ENCODE measurements at places on chromosomes 3 and 15. TPM values are rescaled to one million over a fixed set of nuclear protein-coding genes. Genes with fewer than 3 reads are reported as not detected.

- H3K27me3 ChIP-seq = no peaks in the 10 kb centered on the region
- no peaks in the 10 kb centered on the region for H3K36me3 ChIP-seq
- H3K4me1 ChIP-seq = no peaks in the 10 kb centered on the region
- peak overlapping the region; percentile 40 for H3K27ac ChIP-seq
- DNase-seq = no peak
These were observed 889.8 kb upstream of the NR2F2 start for GRCh38 chr15:95440712-95441111.

DNA sequence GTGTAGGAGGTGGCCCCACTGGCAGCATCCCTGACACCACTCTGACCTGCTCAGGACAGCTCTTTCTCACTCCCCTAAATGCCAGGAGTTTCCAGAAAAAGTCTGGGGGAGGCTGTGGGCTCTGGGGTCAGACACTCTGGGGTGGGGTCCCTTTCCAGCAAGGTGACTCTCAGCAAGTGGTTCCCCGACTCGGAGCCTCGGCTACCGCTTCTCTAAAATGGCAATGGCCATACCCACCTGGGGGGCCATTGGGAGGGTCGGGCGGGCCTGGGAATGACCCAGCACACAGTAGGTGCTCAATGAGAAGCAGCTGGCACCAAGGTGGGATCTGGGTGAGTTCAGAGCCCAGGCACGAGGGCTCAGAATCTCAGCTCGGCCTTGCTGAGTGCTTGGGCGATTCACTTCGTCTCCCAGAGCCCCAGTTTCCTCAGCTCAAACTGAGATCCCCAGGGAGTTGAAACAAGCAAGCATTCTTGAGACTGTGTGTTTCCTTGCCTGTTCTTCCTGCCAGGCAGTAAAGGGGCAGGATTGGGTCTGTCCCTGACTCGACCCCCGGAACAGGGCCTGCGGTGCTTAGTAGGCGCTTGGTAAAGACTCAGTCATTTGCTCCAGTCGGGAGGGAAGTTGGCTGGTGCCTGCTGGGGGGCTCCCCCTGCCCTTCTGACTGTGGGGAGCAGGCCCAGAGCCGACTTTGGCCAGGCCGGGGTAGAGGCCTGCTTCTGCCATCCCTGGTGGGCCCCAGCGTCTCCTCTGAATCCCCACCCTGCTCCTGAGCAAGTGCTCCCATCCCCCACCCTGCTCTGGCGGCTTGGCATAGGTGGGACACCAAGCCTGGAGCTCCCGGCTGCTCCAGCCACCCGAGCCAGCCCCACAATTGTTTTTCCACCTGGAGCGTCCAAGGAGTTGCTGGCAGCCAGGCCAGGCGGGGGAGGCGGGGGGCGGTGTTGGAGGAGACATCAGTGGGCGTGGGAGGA is 32.9 kb upstream of the FBLN2 start:
- peak overlapping the region; percentile 18 for H3K27ac ChIP-seq
- no peak for DNase-seq
- no peaks in the 10 kb centered on the region for H3K36me3 ChIP-seq
- no peak overlapping the region for H3K4me3 ChIP-seq

- peaks cover 49% of the 10 kb centered on the region for H3K4me1 ChIP-seq
- no peaks in the 10 kb centered on the region for H3K36me3 ChIP-seq
- peak overlapping the region; percentile 56 for H3K27ac ChIP-seq
- H3K27me3 ChIP-seq = no peaks in the 10 kb centered on the region
- peak; percentile 93 for DNase-seq
- H3K4me3 ChIP-seq = peak overlapping the region; percentile 33
These were observed 32.0 kb downstream of the ADAMTSL3 start for GRCh38 chr15:83685916-83686332.

DNA sequence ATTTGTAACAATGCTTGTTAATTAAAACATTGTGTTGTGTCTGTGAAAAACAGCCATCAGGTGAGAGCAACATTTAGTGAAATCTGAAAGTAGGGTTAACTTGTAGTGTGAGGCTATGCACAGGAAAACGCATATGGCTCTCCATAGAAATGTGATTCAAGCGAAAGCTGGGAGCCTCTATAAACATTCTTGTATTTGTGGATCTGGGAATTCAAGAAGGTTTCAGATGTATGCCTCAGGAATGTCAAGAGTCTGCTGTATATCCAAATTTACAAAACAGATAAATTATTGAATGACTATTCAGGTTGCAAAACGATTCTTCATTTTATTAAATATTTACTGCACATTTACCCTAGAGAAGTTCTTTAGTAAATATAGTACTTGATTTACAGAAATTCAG is 166.0 kb downstream of the THSD4 start:
- peak overlapping the region; percentile 17 for H3K27ac ChIP-seq
- no peaks in the 10 kb centered on the region for H3K27me3 ChIP-seq
- no peak overlapping the region for H3K4me3 ChIP-seq
- peaks cover 15% of the 10 kb centered on the region for H3K4me1 ChIP-seq
- no peak for DNase-seq

GRCh38 chr15:99143655-99144610 is 39.1 kb downstream of the SYNM start:
- DNase-seq = peak; percentile 94
- peak overlapping the region; percentile 90 for H3K27ac ChIP-seq
- H3K36me3 ChIP-seq = no peaks in the 10 kb centered on the region
- no peaks in the 10 kb centered on the region for H3K27me3 ChIP-seq

- no peak overlapping the region for H3K27ac ChIP-seq
- no peak overlapping the region for H3K4me3 ChIP-seq
- no peak for DNase-seq
- peaks cover 19% of the 10 kb centered on the region for H3K27me3 ChIP-seq
These were observed 52.3 kb upstream of the PRR20G start for GRCh38 chr3:127339928-127340861.

GRCh38 chr3:120451272-120451761 is 525 bp upstream of the FSTL1 start:
- peak overlapping the region; percentile 97 for H3K27ac ChIP-seq
- H3K27me3 ChIP-seq = no peaks in the 10 kb centered on the region
- H3K36me3 ChIP-seq = no peaks in the 10 kb centered on the region
- H3K4me1 ChIP-seq = peaks cover 38% of the 10 kb centered on the region
- DNase-seq = peak; percentile 76
- peak overlapping the region; percentile 85 for H3K4me3 ChIP-seq

GRCh38 chr3:99669879-99670555 is 31.6 kb downstream of the COL8A1 start:
- no peaks in the 10 kb centered on the region for H3K36me3 ChIP-seq
- H3K4me3 ChIP-seq = no peak overlapping the region
- H3K27me3 ChIP-seq = no peaks in the 10 kb centered on the region

DNA sequence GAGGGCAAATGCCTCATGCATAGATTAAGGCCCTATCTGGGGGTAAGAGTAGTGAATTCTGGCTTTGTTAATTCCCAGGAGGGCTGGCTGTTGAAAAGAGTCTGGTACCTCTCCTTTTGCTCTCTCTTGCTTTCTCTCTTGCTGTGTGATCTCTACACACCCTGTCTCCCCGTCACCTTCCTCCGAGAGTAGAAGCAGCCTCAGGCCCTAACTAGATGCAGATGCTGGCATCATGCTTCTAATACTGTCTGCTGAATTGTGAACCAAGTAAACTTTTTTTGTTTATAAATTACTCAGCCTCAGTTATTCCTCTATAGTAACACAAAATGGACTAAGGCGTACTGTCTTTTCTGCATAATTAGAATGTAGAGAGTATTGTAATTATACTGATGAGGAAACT is 908.1 kb downstream of the DIPK2A start:
- no peaks in the 10 kb centered on the region for H3K27me3 ChIP-seq
- no peaks in the 10 kb centered on the region for H3K36me3 ChIP-seq
- H3K4me3 ChIP-seq = no peak overlapping the region

- H3K27me3 ChIP-seq = no peaks in the 10 kb centered on the region
- DNase-seq = no peak
- H3K4me3 ChIP-seq = no peak overlapping the region
- peaks cover 75% of the 10 kb centered on the region for H3K4me1 ChIP-seq
- H3K27ac ChIP-seq = peak overlapping the region; percentile 50
- H3K36me3 ChIP-seq = no peaks in the 10 kb centered on the region
These were observed 128.0 kb downstream of the ATP8B4 start for GRCh38 chr15:49990835-49991545.

GRCh38 chr3:68007621-68008226 is 353.3 kb upstream of the SUCLG2 start:
- peak overlapping the region; percentile 32 for H3K4me3 ChIP-seq
- no peaks in the 10 kb centered on the region for H3K36me3 ChIP-seq
- no peaks in the 10 kb centered on the region for H3K27me3 ChIP-seq
- H3K27ac ChIP-seq = no peak overlapping the region

Gene STOML1
- polyA plus RNA-seq = 4.2 TPM

Gene CKMT1B
- polyA plus RNA-seq = 66.1 TPM

Gene LIPH
- polyA plus RNA-seq = 34.7 TPM

Gene GOLGA6L10
- polyA plus RNA-seq = 0.60 TPM

Gene RLBP1
- polyA plus RNA-seq = not detected

Gene MME
- 0.60 TPM for polyA plus RNA-seq

Gene SPINK8
- polyA plus RNA-seq = not detected

Gene KNG1
- polyA plus RNA-seq = 1.2 TPM

Gene NR1I2
- 39.6 TPM for polyA plus RNA-seq
